ENCODE measurements at places on chromosomes 2 and 18.

- no peak for DNase-seq
These were observed 78.5 kb downstream of the RHOB start for GRCh38 chr2:20525041-20526035.

GRCh38 chr2:165544897-165545296 lies 75.4 kb downstream of the CSRNP3 start:
- no peak for DNase-seq

DNA sequence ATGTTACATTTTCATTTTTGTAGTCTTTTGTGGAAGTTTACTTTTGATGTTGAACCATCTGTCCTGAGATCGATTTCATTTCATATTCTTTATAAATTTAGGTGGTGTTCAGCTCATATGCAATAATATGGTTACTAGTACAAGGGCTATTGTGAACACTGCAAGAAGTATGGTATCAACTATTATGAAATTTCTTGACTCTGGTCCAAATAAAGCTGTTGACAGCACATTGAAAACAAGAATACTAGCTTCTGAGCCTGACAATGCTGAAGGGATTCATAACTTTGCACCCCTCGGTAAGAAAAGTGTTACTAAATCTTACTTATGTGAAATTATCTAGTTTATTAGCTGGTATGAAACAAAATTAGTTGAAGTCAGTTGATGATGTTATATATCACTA lies 124.9 kb upstream of the TTC27 start:
- no peak for DNase-seq

GRCh38 chr18:60018618-60019462 lies 119.0 kb downstream of the PMAIP1 start:
- no peak for DNase-seq

GRCh38 chr2:84781942-84782716 lies 98.8 kb downstream of the TRABD2A start:
- DNase-seq, result peak; percentile 28

GRCh38 chr18:13676471-13676870 lies 49.9 kb downstream of the FAM210A start:
- no peak for DNase-seq

GRCh38 chr2:39568561-39569006 lies 97.1 kb upstream of the TMEM178A start:
- no peak for DNase-seq

DNA sequence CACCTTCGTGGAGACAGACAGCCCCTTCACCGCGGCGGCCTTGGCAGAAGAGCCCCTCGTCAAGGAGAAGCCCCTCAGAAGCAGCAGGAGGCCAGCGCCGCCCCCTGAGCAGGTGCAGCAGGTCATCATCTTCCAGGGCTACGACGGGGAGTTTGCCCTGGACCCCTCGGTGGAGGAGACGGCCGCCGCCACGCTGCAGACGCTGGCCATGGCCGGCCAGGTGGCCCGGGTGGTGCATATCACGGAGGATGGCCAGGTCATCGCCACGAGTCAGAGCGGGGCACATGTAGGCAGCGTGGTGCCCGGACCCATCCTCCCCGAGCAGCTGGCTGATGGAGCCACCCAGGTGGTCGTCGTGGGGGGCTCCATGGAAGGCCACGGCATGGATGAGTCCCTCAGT lies 145.7 kb downstream of the PTGR3 start:
- no peak for DNase-seq

- no peak for DNase-seq
These were observed 16.4 kb upstream of the CD28 start for GRCh38 chr2:203690117-203690431.

Data from stimulated activated CD4-positive, alpha-beta T cell treated with anti-CD3 and anti-CD28 coated beads, Interleukin-2, amount 100 ng/mL, for 48 hours (primary cell).